ENCODE measurements at places on chromosomes 16 and 17.

GRCh38 chr16:87541872-87542234, 49.0 kb upstream of the ZCCHC14 start:
- H3K27ac ChIP-seq = peak overlapping the region; percentile 88
- no peaks in the 10 kb centered on the region for H3K27me3 ChIP-seq
- DNase-seq = peak; percentile 30

- peak overlapping the region; percentile 65 for H3K4me3 ChIP-seq
- H3K4me1 ChIP-seq = peaks cover under 1% of the 10 kb centered on the region
- H3K27me3 ChIP-seq = no peaks in the 10 kb centered on the region
- peak; percentile 80 for DNase-seq
These were observed 632 bp upstream of the RTN4RL1 start for GRCh38 chr17:2025622-2026309.

DNA sequence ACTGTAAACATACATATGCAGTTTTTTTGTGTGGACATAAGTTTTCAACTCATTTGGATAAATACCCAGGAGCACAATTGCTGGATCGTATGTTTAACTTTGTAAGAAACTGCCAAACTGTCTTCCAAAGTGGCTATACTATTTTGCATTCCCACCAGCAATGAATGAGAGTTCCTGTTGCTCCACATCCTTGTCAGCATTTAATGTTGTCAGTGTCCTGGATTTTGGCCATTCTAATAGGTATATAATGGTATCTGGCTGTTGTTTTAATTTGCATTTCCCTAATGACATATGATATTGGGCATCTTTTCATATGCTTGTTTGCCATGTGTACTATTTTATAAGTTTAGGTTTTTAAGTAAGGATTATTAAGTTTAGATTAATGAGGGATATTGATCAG, 14.1 kb downstream of the TANGO6 start:
- no peaks in the 10 kb centered on the region for H3K27me3 ChIP-seq
- H3K4me3 ChIP-seq = no peak overlapping the region
- no peaks in the 10 kb centered on the region for H3K36me3 ChIP-seq
- no peak overlapping the region for H3K27ac ChIP-seq
- no peak for DNase-seq

GRCh38 chr16:79269211-79269863, 331.2 kb downstream of the MAF start:
- H3K27me3 ChIP-seq = no peaks in the 10 kb centered on the region
- no peak for DNase-seq
- no peak overlapping the region for H3K4me3 ChIP-seq
- no peaks in the 10 kb centered on the region for H3K36me3 ChIP-seq
- H3K27ac ChIP-seq = no peak overlapping the region
- H3K4me1 ChIP-seq = no peaks in the 10 kb centered on the region

GRCh38 chr17:82006468-82007227, 16.0 kb downstream of the CENPX start:
- DNase-seq = peak; percentile 73
- no peak overlapping the region for H3K4me3 ChIP-seq
- no peaks in the 10 kb centered on the region for H3K27me3 ChIP-seq
- no peak overlapping the region for H3K27ac ChIP-seq

DNA sequence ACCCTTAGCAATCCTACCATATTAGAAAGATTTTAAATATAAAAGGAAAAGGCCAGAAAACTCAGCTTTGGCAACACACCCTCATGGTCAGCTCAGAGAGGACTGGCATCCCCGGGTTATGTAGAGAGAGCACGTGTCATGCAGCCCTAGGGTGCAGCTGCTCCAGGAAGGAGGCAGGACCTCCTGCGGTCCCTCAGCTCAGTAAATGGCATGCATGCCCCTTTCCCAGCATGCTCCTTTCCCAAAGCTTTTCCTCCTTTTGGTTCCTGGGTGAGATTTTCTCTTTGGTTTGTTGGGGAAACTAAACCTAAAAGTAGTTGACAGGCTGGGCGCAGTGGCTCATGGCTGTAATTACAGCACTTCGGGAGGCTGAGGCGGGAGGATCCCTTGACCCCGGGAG, 3.9 kb downstream of the GAN start:
- DNase-seq = peak; percentile 0
- H3K4me1 ChIP-seq = peaks cover 28% of the 10 kb centered on the region
- no peaks in the 10 kb centered on the region for H3K36me3 ChIP-seq
- H3K27ac ChIP-seq = no peak overlapping the region
- no peaks in the 10 kb centered on the region for H3K27me3 ChIP-seq

All from GM23248 (cell line).